ENCODE measurements at places on chromosomes 11 and 22.

DNA sequence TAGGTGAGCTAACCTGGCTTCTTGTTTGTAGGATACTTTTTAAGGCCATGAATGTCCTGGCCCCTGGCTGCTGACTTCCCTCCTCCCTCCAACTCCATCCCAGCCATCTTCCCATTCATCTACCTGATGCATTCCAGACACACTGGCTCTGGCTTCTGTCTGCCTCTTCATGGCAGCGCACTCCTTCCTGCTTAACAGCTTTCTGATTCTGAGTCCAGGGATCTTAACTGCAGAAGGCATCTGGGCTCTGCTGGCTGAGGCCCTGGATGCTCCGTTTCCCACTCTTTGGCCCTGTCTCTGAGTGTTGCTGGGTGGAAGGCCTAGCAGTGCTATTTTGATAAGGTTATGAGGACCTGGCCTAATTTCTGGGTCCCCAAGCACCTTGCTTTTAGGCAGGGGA is 1.8 kb upstream of the THY1 start:
- no peak for DNase-seq

GRCh38 chr11:14934641-14935351 is 37.4 kb downstream of the CALCA start:
- DNase-seq = no peak

GRCh38 chr11:61718046-61718531 is 34.3 kb upstream of the MYRF start:
- no peak for DNase-seq

- no peak for DNase-seq
Observed at GRCh38 chr22:30609260-30610185, 2.5 kb downstream of the TCN2 start.

DNA sequence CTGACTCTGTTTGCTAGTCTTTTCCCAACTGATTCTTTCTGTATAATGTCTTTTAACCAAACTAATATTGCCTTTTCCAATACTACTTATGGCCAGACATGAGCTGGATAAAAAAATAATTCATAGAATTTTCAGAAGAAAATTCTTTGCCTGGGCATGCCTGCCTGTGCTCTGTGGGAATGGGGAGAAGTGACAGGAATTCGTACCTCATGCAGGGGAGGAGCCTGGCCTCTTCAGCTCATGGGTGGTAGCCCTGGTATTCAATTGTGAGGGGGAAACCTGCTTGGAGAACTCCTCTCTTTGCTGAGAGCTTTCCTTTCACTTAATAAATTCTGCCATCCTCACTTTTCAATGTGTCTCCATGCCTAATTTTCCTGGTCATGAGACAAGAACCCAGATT is 928.8 kb downstream of the FAM181B start:
- no peak for DNase-seq

DNA sequence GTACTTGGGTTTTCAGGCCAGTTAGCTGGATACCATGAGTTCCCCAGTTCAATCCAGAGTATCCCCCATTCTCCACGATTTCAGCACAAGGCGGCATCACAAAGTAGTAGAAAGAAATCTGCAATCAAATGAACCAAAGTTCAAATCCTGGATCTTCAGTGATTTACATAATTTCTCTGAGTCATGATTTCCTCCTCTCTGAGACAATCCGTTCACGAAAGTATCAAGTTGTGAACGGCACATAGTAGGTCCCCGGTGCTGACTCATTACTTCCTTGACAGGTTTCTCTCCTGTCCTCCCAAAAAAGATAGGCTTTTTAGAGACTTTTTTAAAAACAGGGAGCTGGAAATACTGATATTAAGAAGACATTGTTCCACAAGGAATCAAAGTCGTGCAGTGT is 69.1 kb upstream of the AKIP1 start:
- DNase-seq = no peak

DNA sequence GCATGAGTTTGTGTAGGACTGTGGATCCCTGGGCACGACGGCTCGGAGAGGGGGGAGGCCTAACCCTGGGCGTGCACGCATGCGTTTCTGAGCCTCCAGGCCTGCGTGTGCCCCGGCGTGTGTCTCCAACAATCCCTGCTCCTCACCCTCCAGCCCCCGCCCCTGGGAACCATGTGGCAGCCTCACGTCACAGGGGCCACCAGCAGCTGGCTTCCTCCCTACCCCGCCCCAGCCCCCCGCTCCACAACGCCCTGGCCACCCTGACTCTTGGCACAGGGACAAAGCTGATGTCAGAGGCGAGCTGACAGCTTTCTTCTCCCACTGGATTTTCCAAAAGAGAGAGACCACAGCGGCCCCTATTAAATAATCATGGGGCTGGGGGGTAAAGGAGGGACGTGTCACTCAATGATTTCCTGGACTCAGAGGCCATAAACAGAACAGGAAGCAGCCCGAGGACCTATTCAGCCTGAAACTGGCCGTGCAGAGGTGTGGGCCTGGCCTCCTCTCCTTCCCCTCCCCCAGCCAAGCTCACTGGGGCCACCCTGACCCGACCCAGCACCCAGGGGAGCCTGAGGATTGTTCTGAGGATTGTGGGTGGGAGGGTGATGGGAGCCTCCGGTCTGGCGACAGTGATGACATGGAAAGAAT is 6.8 kb upstream of the LIF start:
- DNase-seq = no peak

- DNase-seq = no peak
Observed at GRCh38 chr11:60870276-60870675, 2.9 kb downstream of the ZP1 start.

DNA sequence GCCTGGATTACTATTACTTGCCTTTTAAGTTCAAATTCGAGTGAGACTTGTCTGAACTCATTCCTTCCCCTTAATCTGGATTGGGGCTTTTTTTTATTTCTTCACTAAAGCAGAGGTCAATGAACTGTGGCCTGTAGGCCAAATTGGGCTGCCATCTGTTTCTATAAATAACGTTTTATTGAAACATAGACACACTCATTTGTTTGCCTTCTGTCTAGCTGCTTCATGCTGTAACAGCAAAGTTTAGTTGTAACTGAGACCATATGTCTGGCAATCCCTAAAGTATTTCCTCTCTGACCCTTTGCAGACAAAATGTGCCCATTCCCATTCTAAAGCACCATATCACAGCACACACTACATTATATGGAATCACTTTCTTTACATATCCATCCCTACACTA is 207.9 kb upstream of the ISX start:
- DNase-seq = no peak

GRCh38 chr11:8386134-8386864 is 122.6 kb upstream of the LMO1 start:
- DNase-seq = no peak

- peak; percentile 88 for DNase-seq
Observed at GRCh38 chr11:60775420-60775961, 9.6 kb upstream of the MS4A10 start.

DNA sequence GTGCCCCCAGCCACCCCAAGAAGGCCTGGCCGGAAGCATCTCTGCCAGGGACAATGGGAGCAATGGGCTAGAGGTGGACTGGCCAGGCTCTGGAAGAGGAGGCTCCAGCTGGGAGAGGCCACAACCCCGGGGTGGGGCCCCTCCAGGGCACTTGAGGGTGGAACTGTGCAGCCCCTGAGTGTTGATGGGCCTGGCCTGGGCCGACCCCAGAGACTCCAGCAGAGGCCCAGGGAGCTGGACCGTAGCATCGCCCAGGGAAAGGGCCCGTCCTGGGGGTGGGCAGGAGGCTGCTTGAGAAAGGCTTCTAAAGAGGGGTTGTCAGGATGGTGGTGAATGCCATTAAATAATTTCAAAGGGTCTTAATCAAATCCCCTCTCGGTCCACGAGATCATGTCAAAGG is 30.4 kb downstream of the CDKN1C start:
- DNase-seq = no peak

- DNase-seq = peak; percentile 2
Observed at GRCh38 chr22:29348041-29348440, 32.5 kb upstream of the RASL10A start.

DNA sequence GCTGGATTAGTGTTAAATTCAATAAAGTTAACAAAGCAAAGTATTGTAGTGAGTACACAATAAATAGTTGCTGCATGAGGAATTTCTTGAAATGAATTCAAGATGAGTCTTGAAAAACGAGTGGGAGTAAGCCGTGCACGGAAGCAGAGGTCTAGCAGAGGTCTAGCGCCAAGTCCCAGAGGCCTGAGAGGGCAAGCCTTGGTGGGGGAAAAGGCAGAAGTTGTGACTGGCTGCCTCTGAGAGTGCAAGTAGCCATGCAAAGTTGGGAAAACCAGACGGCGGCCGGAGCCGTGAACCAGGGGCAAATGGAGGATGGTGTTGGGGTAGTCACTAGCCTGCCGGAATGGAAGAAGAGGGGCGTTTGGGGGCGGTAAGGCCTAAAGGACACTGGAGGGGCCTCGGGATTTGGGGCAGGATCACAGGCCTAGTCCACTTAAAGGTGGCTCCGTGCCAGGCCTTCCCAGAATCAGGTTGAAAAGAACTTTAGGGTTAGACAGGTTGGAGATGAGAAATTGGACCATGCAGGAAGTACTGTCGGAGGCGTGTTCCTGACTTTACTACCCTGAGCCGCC is 379 bp upstream of the SLC3A2 start:
- peak; percentile 25 for DNase-seq

DNA sequence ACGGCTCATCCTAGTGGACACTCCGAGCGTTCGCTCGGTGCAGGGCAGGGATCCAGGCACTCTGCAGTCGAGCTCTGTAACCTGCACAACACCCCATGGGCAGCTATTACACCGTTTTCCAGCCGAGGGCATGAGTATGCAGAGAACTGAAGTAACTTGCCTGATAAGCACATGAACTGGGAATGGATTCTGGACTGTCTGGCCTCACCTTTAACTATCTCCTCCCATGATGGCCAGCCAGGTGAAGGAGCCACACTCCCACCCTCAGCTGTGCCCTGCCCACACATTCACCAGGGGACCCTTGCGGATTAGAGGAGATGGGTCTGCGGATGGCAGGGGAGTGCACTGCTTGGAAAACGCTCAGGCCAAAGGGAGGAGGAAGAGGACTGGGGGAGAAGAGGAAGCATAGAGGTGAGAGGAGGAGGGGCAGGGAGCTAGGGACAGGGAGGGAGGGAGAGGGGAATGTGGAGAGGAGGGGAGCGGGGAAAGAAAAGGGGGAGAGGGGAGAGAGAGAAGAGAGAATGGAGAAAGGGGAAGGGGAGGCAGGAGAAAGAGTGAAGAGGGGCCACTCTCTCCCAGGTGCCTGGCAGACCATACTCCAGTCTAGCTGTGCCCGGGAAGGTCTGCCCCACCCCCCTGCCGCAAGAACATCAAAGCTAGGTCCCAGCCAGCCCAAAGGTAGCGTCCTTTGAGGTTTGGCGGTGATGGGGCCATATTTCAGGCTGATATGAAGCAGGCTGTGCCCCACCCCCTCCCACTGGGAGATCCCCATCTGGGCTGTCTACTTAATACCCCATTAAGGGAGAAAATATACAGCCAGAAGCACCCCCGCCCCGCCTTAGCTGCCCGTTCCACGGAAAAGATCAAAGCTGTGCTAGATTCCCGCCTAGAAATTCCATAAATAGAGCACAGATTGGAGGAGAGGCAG is 33.2 kb upstream of the TCF20 start:
- DNase-seq = peak; percentile 65

- DNase-seq = peak; percentile 21
Observed at GRCh38 chr22:26066534-26066933, 102.7 kb upstream of the SEZ6L start.

GRCh38 chr11:64118876-64119665 is 46.8 kb downstream of the MACROD1 start:
- no peak for DNase-seq

DNA sequence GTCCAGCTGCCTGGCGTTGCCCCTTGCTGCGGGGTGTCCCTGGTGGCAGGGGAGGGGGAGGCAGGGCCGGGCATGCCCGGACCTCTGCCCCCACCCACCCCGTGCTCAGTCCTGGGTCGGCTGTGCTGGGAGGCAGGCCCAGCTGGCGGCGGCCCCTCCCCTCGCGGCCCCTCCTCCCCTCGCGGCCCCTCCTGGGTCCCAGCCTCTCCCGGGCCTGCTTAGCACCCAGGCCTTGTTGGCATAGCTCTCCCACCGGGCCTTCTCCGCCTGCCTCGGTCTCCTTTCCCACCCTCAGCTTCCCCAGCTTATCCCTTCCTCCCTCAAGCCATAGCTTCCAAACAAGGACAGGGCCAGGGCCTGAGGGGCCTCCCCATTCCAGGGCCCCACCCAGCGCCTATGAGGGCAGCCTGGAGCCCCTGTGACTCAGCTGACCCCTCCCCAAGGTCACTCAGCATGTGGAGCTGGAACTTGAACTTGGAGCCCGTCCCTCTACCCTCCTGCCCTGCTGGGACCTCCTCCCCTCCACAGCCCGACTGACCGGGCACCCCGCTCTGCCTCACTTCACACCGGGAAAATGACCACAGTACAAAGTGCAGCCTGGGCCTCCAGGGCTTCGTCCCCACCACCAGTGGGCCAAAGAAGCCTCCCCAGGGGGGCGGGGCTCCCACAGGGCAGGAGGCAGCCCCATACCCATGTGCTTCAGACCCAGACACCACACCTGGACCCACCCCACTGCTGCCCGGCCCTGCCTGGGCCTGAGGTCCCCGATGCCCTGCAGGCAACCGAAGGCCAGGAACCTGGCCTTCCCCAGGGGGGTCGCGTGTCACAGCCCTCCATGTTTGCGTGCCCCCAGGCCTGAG is 1.2 kb downstream of the EPS8L2 start:
- no peak for DNase-seq

GRCh38 chr11:36056160-36056751 is 112.4 kb downstream of the LDLRAD3 start:
- DNase-seq = peak; percentile 63

GRCh38 chr11:102191832-102192231 is 81.6 kb downstream of the YAP1 start:
- no peak for DNase-seq

DNA sequence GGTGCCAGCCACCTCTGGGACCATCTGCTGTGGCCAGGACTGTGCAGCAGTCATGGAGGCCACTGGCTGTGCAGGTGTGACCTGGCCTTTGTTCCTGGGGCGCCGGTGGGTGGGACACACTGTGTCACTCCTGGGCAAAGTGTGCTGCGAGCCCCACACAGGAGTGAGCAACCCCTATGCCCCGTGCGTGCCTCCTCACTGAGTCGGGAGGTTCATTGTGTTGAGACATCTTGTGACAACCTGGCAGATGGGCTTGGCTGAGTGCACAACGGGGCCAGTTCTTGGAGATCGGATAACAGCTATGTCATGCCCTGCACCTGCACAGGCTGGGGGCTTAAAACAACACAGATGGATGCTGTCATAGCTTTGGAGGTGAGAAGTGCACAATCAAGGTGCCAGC is 13.5 kb downstream of the ANO1 start:
- DNase-seq = no peak

GRCh38 chr22:39472570-39473556 is 16.1 kb downstream of the MGAT3 start:
- no peak for DNase-seq
